ENCODE measurements at places on chromosomes 3 and 15.

DNA sequence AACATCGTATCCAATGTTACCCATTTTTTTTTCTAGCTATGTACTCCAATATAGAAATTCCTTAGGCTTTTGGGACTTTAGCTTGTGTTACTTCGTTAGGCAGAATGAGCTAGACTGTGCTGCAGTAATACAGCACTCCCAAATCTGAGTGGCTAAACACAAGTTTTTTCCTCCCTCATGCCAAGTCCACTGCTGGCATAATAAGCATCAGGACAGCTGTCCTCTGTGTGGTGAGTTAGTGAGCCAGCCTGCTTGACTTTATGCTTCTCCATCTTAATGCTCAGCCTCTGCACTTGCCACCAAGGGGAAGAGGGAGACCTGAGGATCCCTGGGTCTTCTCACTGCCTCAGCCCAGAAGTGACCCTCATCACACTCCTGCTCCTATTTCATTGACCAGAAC, 18.2 kb upstream of the ACOX2 start:
- no peak for DNase-seq

DNA sequence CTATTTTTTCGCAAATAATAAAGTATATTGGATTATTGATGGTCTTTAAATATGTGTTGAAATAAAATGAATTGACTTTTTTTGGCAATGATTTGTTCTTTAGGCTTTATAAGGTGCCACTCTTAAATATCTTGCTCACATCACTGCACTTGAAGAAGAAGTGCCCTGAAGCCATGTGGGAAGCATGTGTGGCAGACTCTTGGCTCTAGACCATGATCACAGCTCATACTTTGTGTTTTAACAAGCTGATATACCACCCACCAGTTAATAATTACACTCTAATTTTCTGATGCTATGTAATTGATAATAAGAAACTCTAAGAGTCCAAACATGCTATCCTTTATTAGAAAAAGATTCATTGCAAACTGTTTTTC, 52.1 kb upstream of the TGFBR2 start:
- DNase-seq = no peak

DNA sequence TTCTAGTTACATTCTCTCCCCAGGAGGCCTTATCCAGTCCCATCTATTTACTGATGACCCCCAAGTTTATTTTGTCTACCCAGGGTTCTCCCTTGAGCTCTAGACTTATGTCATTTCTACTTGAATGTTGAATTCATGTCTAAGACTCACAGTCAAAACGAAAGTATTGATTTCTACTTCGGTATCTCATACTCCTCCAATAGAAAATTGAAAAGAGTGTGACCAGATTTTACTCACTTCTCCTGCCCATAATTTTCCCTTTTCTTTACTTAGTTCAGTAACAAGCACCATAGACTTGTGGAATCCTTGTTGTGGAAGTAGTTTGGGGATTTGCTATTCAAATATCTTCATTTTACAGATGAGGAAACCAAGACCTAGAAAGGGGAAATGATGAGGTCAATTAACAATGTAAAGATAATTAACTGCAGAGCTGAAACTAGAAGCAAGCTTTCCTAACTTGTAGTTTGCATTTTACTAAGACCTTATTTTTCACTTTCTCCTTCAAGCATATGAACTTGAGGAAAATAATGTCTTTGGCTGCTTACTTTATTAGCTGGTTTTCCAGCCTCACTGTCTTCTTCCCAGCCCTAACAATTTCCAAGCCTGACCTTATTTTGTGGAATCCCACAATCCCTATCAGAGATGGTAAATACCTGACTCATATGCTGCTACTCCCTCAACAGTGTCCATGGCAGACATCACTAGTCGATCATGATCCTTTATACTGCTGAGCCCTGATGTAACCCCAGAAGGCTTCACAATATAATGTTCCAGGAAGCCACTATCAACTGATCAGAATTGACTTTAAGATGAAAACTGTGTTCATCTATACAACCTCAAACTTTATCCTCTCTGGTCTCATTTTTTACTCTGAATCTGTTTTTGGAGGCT, 123.9 kb upstream of the AGBL1 start:
- no peak for DNase-seq

GRCh38 chr15:98845138-98845884, 162.3 kb downstream of the PGPEP1L start:
- no peak for DNase-seq

DNA sequence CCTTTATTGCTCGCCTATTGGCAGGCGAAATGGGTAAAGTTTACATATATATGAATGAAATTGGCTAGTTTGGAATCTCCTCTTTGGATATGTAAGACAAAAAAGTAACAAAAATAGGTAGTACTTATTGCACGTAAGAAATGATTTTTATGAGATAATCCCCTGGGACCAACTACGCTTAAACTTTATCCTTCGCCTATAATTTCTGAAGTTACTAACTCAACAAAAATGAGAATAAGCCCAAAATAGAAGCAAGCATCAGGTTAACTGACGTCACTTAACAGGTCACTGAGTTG, 438 bp upstream of the SLC49A4 start:
- DNase-seq = no peak

Measured in activated T-cell treated with anti-CD3 and anti-CD28 coated beads for 4 hours (primary cell).